EL (cell line): ENCODE measurements at places on chromosomes 3 and 15.

DNA sequence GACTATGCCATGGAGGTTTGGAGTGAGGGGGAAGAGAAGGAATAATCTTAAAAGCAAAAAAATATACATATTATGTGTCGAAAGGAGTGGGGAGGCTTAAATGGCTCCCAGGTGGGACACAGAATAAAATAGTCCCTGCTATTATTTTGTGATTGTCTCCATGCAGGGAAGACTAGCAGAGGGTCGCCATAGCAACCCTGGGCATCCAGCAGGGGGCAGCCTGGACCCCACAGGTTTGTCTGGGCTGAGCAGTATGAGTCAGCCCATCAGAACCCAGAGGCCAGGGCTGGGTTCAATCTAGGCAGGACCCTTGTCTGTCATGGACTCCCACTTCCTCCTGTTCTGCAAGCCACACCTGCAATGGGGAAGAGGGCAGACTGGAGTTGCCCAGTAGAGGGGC lies 17.6 kb upstream of the LINGO1 start:
- peak; percentile 26 for DNase-seq

- DNase-seq: no peak
Measured at GRCh38 chr3:160987982-160988964, 116.9 kb downstream of the B3GALNT1 start.

GRCh38 chr3:101119535-101119934 lies 126.3 kb upstream of the ABI3BP start:
- DNase-seq: peak; percentile 76

DNA sequence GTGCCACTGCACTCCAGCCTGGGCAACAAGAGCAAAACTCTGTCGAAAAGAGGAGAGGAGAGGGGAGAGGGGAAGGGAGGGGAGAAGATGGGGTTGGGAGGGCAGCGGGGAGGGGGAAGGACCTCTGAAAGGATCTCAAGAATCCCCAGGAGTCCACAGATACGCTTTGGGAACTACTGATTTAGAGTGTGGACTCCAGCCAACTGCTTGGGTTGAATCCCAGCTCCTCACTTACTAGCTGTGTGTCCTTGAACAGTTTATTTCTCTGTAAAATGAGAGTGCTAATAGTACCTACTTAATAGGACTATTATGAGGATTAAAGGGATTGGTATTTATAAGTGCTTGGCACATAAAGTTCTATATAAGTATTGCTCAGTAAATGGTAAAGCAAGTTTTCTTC lies 45.0 kb upstream of the FAH start:
- DNase-seq: no peak

GRCh38 chr15:72468103-72468502 lies 6.0 kb upstream of the ARIH1 start:
- DNase-seq: no peak

- DNase-seq: no peak
Measured at GRCh38 chr3:150889106-150889505, 16.1 kb downstream of the MINDY4B start.

DNA sequence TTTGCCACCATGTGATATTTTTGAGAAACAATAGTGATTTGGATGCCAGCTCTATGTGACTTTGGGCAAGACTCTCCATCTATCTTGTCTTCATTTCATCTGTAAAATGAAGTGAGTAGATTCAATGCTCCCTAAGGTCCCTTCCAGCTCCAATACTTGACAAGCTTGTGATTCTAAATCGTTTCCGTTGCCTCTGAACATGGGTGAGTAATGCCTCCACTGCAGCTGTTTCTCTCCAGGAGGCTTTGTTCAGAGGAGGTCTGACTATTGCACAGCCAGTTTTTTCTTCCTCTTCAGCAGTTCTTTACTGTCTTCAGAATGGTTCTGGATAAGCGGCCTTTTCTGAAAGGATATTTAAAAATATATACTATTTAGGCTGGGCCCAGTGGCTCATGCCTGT lies 14.8 kb upstream of the TMOD3 start:
- no peak for DNase-seq

GRCh38 chr15:99508852-99509251 lies 56.9 kb upstream of the MEF2A start:
- no peak for DNase-seq

DNA sequence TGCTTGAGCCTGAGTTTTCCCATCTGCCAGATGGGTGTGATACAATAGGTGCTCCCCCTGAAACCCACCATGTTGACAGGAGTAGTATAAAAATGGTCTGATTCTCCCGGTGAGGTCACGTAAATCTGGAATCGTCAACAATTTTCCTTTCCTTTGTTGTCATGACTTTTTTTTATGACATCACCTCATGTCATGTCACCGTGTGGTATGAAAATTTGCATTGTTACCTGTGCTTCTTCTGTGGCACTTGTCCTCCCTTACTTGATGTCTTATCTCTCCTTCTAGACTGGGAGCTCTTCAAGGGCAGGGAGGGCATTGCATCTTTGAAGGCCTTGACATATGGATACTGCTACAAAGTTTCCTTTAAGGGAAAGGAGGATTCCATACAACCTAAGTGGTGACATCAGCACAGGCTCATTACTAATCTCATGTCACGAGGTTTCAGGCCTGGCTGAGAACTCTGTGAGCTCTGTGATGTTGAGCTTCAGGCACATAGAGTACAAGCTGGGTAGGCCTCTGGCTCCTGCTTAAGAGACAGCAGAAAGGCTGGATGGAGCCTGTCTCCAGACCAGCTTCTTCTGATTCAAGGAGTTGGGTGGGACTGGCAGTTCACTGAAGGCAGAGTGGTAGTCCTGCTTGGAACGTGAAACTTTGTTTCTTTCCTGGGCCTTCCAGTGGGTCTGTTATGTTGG lies 66.3 kb downstream of the LPP start:
- peak; percentile 69 for DNase-seq

DNA sequence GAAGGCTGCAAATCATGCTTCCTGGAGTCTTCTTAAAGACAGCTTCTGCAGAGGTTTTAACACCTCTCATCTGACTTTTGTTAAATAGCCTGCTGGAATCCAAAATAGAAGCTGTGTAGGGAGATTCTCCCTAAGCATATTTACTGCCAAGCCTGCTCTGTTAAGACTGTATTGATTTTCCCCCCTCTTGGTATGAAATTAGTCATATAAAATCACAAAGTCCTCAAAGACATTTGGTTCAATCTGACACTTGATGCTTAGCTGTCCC lies 94.6 kb downstream of the ITPR1 start:
- DNase-seq: no peak

GRCh38 chr15:74584204-74584603 lies 31.4 kb upstream of the CLK3 start:
- no peak for DNase-seq

DNA sequence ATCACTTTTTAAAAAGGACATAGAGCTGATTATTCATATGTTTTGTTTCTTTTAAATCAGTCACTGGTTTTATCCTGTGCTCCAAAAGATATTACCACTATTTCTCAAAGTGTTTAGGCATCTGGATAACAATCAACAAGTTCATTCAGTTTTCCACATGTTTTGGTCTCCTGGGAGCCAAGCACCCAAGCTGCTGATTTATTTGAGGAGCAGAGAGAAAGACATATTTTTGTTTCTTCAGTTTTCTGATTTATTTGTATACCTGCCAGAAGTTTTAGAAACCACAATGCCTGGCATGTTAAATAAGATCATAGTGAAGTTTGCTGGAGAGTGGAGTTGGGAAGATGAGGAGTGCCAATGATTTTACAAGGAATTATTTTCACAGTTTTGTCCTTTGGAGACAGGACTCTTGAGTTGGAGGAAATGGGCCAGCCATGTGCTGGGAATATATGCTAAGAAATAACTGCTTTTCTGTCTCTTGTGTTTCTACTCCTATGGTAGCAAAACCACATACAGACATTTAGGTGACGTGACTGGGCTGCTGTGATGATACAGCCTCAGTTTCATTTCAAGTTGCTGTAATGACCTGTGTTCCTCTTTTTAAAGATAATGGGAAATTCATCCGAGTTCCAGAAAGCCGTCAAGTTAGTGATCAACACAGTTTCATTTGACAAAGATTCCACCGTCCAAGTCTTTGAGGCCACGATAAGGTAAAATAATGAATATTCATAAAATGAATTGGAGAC lies 11.7 kb downstream of the EDEM1 start:
- no peak for DNase-seq

- DNase-seq: no peak
Measured at GRCh38 chr3:29099296-29099695, 181.6 kb upstream of the RBMS3 start.

DNA sequence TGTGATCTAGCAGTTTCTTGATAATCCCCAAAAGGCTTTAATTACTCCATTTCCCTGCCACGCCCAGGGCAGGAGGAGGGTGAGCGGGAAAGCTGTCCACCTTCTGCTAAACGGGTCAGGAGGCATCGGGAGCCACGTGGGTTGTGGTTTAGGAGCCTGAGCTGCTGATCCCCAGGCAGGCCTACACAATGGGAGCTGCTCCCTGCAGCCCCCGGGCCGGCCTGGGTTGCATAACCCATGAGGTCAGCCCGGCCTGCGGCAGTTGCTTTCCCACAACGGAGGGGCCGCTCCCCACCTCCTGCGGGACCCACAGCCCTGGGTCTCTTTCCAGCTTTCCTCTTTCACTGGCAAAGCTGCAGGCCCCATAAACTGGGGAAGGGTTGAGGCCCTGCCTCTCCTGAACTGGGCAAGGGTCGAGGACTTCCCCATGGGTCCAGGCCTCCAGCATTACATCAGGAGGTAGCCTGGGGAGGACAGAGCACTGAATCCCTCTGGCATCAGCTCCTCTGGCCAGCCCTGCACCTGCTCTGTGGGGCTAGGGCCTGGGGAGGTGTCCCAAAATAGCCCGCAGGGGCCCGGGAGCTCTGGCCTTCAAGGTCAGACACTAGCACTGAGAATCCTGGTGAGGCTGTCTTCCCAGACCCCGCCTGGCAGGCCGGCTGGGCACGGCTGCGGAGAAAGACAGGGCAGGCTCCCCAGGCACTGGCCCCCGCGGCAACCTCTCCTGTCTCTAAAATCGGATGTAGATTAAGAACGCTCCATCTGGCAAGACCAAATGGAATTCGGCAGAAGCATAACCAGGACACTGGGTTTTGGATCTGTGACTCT lies 47.3 kb downstream of the ZDHHC19 start:
- DNase-seq: no peak
